HepG2 (cell line): ENCODE measurements at places on chromosomes 2 and 18. TPM values are rescaled to one million over a fixed set of nuclear protein-coding genes. Genes with fewer than 3 reads are reported as not detected.

Gene ZNF521
- 0.02 TPM in 1 of 2 replicates, not detected in the other for total RNA-seq

Gene CD8B
- not detected in 2 replicates for total RNA-seq

Gene DNAH6
- not detected in 2 replicates for total RNA-seq

Gene FOXI3
- not detected in 2 replicates for total RNA-seq

Gene HOXD12
- total RNA-seq = not detected in 2 replicates

DNA sequence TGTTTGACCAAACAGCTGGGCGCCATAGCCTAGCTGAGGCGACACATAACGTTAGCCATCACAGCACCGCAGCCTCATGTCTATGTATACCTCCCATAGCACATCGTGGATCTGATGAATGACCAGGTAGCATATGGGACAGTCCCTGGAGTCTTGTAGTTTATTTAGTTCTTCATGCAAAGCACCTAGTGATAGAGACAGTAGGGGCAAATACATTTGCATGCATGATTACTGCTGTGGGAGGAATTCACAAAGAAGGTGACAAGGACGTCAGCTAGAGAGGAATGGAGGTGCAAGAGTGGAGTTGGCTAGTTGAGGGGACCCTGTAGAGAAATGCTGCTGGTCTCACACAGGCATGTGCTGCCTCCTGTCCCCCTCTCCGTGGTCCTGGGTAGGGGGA, 478.9 kb upstream of the HS6ST1 start:
- peaks cover 14% of the 10 kb centered on the region; the same call in 1 of the 3 replicates for H3K27me3 ChIP-seq
- H3K36me3 ChIP-seq = no peaks in the 10 kb centered on the region
- no peak for DNase-seq

DNA sequence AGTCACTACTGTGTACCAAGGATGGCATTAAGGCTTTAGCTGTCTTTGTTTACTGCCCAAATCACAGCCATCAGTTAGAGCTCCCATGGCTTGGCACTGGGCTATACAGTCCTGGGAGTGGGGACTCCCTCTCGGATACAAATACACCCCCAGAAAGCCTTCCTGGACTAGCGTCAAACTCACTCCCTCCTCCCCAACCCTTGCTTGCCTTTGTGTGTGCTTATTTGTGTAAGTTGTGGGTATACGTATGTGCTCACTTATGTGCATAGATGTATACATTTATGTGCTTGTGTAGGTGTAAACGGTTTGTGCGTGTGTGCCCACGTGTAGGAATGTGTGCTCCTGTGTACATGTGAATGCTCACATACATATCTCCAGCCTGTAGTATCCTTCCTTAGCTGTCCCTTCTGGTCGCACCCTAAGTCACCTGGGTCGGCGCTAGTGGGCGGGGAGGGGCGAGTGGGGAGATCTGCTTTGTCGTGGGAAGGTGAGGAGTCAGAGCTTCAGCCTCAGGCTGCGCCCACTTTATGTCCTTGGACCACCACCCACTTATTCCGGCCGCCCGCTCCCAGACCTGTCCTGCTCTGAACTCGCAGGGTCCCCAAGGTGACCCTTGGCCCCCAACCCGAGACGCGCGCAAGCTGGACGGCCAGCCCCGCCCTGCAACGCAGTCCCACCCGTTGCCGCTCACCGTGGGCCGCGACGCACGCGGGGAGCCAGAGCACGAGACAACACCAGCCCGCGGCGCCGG, 461 bp downstream of the PRADC1 start:
- H3K4me3 ChIP-seq = peak overlapping the region; percentile 76
- H3K27ac ChIP-seq = peak overlapping the region; percentile 35
- H3K4me1 ChIP-seq = peaks cover 33% of the 10 kb centered on the region
- peaks cover 14% of the 10 kb centered on the region; the same call in 2 of the 3 replicates for H3K36me3 ChIP-seq
